ENCODE measurements at places on chromosomes 4 and X.

DNA sequence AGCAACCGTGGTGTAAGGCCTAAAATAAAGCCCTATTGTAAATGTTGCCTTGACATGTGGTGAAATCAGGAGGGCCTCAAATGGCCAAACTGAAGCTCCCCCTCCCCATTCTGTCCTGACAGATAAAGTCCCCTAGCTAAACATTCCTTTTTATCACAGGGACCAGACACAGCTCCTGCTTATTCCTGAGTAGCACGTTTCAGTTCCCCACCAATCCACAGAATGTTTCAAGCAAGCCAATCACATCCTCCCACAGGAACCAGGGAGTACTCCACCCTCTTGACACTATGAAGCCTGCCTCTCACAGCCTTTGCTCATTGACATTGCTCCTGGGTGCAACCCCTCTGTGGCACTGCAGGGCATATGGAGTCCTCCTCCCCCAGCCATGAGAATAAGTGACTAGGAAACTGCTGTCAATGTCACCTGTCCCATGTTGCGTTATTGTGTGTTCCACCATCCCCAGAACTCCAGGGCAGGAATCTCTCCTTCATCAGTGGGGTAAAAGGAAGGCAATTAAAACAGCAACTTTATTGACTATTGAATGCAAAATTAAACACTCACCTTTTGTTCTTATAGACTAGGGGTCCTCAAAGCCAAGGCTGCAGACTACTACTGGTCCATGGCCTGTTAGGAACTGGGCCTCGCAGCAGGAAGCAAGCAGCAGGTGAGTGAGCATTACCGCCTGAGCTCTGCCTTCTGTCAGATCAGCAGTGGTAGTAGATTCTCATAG lies 128.1 kb downstream of the COL25A1 start:
- DNase-seq: no peak

DNA sequence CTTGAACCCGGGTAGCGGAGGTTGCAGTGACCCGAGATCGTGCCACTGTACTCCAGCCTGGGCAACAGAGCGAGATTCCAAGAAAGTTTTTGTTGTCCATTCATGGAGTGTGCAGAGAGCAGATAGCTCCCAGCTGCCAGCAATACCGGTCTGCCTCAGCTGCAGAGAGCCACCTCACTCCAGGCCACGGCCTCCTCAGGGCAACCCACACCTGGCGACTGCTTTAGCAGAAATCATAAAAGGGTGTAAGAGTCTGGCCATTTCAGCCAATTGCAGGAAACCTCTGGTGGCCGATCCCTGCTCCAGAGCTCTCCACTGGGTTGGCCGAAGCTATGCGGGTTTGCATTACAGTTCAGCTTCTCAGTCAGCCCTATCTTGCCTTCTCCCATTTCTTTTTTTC lies 227.4 kb upstream of the BCOR start:
- DNase-seq: no peak

DNA sequence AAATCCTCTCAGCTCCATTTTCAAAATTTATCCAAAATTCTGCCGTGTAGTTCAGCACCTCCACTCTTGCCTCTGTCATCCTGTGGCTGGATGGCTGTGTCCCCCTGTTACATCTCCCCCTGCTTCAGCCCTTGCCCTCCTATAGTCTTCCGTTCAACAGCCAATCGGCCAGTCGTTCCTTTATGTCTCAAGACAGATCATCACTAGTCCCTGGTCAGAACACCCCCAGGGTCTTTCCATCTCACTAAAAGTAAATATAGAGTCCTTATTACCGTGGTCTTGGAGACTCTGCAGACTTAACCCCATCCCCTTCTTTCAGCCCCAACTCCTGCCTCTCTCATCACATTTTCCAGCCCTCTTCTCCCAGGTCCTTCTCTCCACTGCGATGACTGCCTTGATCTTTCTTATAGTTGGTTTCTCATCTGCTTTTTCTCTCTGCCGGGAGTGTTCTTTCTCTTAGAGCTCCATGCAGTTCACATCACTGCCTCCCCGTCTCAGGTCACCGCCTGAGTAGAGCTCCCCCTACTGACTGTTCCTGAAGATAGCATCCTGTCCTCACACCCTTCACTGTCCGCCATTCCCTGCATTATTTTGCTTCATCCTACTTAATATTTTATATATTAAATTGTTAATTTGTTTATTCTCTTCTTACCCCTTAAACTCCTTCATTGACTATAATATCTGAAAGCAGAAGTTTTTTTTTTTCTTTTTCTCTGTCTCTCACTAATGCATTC lies 736.9 kb upstream of the MAGEB2 start:
- DNase-seq: no peak

GRCh38 chr4:177323416-177323815 lies 13.7 kb downstream of the NEIL3 start:
- no peak for DNase-seq

- DNase-seq: no peak
Measured at GRCh38 chr4:57043347-57044251, 64.9 kb downstream of the POLR2B start.

DNA sequence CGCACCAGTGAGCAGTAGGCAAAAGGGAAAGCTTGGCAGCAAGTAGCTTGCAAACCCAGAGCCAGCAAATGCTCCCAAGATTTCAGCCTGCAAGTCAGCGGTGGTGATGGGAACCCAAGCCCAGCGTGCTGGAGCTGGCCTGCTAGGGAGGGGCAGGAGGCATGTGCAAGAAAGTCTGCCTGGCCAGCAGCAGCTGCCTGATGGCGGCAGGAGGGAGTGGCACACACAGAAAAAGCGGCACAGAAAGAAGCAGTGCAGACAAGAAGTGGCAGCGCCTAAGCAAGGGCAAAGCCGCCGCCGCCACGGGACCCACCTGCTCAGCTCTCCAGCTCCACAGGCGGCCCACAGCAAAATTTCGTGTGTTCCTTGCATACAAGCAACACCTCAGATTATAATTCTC lies 1206.5 kb upstream of the PABPC4L start:
- no peak for DNase-seq

DNA sequence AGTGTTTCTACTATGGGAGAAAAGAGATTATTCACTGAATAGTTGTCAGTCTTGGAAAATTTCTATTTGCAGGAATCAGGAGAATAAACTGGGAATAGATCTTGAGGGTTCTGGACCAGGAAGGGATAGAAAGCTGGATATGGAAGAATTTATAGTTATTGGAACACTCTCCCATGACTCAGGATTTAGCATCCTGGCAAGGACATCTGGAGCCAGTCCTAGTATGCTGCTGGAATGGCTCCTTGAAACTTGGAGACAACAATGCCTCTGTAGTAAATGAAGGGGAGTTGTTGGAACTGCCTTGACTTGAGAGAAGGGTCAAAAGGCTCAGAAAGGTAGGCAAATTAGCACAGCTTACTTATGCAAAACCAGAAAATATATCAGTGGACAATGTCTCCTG lies 23.5 kb upstream of the THOC2 start:
- DNase-seq: no peak

GRCh38 chr4:90189946-90190345 lies 62.8 kb downstream of the CCSER1 start:
- no peak for DNase-seq

- no peak for DNase-seq
Measured at GRCh38 chr4:1516261-1516660, 110.0 kb upstream of the NKX1-1 start.

DNA sequence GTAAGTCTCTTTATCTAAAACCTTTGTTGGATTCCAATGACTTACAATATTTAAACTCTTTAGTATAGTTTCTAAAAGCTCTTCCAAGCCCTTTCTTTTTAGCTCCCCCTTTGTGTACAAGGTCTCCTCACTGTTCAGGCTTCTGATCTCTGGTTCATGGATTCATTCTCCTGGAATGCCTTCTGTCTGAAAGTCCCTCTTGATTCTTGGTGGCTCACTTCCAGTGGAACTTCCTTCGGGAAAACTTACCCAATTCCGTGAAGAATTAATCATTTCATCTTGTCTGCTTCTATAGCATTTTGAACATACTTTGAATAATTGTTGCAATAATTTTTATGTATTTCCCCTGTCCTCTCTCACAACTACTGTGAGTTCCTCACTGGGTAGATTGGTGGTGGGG lies 3.6 kb downstream of the ARHGAP24 start:
- DNase-seq: no peak

GRCh38 chr4:10082459-10083272 lies 33.9 kb downstream of the WDR1 start:
- DNase-seq: no peak

- DNase-seq: no peak
Measured at GRCh38 chr4:136562834-136563233, 969.5 kb downstream of the PCDH18 start.

- DNase-seq: no peak
Measured at GRCh38 chr4:153261914-153262313, 57.7 kb downstream of the TRIM2 start.

- DNase-seq: no peak
Measured at GRCh38 chr4:151991001-151991883, 230.4 kb upstream of the GATB start.

- no peak for DNase-seq
Measured at GRCh38 chrX:107135049-107135964, 16.7 kb upstream of the RBM41 start.
